Placental pericyte (primary cell): ENCODE measurements at places on chromosomes 11 and 22. TPM values are rescaled to one million over a fixed set of nuclear protein-coding genes. Genes with fewer than 3 reads are reported as not detected.

Gene OR2AG2
- 1.6 TPM in 1 of 2 replicates, not detected in the other for total RNA-seq

Gene RAG1
- under 0.01 and 0.57 TPM in 2 replicates for total RNA-seq

Gene IGSF22
- total RNA-seq = not detected in 2 replicates

Gene RAB3IL1
- total RNA-seq = 2.7 and 14.0 TPM in 2 replicates

Gene MYO7A
- total RNA-seq = 0.14 and 0.22 TPM in 2 replicates

Gene SCGB2A2
- not detected in 2 replicates for total RNA-seq

Gene TRIM51
- not detected in 2 replicates for total RNA-seq

Gene SLC22A6
- not detected in 2 replicates for total RNA-seq

Gene RAB38
- total RNA-seq = 2.8 and 10.5 TPM in 2 replicates

Gene IGLL5
- total RNA-seq = not detected in 2 replicates

Gene MS4A15
- not detected in 2 replicates for total RNA-seq

Gene IGLL1
- not detected in 2 replicates for total RNA-seq

Gene INS
- not detected in 2 replicates for total RNA-seq

Gene PATE2
- 0.29 TPM in 1 of 2 replicates, not detected in the other for total RNA-seq

Gene CHRM4
- not detected in 2 replicates for total RNA-seq

Gene SAMM50
- 37.9 and 51.1 TPM in 2 replicates for total RNA-seq

Gene RAB36
- 4.6 and 7.4 TPM in 2 replicates for total RNA-seq

Gene CD248
- total RNA-seq = 111 and 123 TPM in 2 replicates

Gene PRODH
- total RNA-seq = 0.44 TPM in 1 of 2 replicates, not detected in the other

Gene GTSE1
- 0.66 and 26.3 TPM in 2 replicates for total RNA-seq

Gene APOA5
- not detected in 2 replicates for total RNA-seq

Gene TMEM121B
- total RNA-seq = under 0.01 TPM in 1 of 2 replicates, not detected in the other

Gene OR10A3
- total RNA-seq = not detected in 2 replicates

Gene MMP12
- total RNA-seq = 0.22 and 5.6 TPM in 2 replicates

Gene ELF5
- total RNA-seq = not detected in 2 replicates
